HAP-1 (cell line): ENCODE measurements at places on chromosomes 13 and 19.

DNA sequence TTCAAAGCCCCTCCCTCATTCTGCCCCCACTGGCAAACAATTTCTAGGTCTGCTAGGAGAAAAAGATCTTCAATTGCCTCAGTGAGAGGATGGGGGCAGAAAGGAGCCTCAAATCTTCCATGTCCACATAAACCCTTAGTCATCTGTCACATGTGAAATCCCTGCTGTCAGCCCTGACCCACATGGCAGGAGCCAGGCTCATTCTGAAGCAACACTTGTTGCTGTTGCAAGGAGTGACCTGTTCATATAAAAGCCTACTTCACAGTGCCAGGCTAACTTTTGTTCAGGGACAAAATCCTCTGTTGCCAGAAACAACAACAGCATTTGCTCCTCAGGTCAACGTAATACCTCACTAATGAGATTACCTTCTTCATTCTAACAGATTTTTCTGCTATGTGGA is 70.5 kb downstream of the IRS2 start:
- DNase-seq = no peak

- DNase-seq = peak; percentile 42
These were observed 105.4 kb upstream of the MBNL2 start for GRCh38 chr13:97116754-97117153.

GRCh38 chr13:30021611-30022010 is 171.2 kb upstream of the UBL3 start:
- DNase-seq = no peak

- DNase-seq = no peak
These were observed 108.6 kb downstream of the AKAP11 start for GRCh38 chr13:42380420-42381164.

GRCh38 chr13:38713046-38713445 is 26.2 kb downstream of the FREM2 start:
- no peak for DNase-seq

- no peak for DNase-seq
These were observed 10.0 kb downstream of the DPF1 start for GRCh38 chr19:38213911-38214625.
